Pancreas (tissue), 10 donors: ENCODE measurements at places on chromosomes 4 and X.

- DNase-seq: no peak
Measured at GRCh38 chrX:125202591-125203248, 117.0 kb upstream of the TEX13C start.

- no peak for DNase-seq
Measured at GRCh38 chr4:2092669-2093053, 33.5 kb downstream of the NAT8L start.

- DNase-seq: no peak
Measured at GRCh38 chrX:68945603-68946228, 116.9 kb downstream of the EFNB1 start.

DNA sequence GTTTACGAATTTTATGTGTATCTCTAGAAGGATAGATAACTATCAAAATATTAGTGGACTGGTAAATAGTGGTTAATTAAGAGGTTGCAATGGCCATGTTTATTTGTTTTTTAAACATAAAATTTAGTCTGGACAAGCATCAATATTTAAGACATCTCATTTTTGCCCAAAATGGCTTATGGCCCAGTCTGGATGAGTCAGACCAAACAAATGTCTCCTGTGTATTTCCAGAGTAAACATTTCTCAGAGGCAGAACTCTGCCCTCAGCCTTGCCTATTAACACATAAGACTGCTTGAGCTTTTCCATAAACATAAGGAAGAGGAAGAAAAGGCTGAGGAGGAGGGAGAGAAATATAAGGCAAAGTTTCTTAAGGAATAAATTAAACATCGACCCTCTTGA is 277.1 kb upstream of the DIAPH2 start:
- DNase-seq: no peak

DNA sequence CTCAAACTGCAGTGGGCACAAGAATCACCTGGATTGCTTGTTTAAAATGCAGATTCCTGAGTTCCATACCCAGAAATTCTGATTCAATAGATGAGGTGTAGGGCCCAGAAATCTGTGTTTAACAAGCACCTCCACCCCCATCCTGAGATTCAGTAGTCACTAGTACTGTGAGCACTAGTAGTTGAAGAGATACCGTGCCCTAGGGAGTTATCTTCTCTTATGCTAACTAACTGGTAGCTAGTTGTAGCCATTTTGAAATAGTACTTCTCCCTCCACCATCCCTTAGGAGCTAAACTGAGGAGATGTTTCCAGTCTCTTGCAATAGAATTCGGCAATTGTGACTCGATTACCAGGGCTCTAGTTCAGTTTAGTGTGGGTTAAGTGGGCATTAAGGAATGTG is 18.4 kb downstream of the KLHL34 start:
- no peak for DNase-seq

GRCh38 chr4:174398728-174399127 is 115.0 kb downstream of the CEP44 start:
- DNase-seq: no peak
